ENCODE measurements at places on chromosomes 3 and 15.

DNA sequence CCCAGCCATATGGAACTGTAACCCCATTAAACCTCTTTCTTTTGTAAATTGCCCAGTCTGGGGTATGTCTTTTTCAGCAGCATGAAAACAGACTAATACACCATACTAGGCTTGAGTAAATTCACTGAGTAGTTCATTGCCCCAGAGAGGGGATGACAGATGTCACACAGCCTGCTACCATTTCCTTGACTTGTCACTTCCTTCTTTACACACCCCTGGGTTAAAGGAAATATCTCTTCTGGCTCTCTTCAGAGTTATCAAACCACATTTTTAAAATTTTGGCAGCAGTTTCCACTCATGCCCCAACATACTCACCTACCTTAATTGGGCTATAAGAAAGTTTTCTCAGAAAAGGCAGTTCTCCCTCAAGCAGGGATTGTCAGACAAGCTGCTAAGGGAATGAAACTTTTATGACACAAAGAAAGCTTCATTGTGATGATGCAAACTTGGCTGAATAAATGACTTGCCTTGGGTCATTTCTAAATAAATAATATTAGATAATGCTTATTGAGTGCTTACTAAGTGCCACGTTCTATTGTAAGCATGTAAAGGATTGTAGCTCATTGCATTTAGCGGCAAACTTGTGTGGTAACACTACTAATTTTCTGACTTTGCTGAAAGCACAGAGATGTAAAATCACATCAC is 68.0 kb upstream of the RBMS3 start:
- peak overlapping the region; percentile 17 for H3K27ac ChIP-seq
- DNase-seq = no peak
- no peak overlapping the region for H3K4me3 ChIP-seq
- peaks cover 4% of the 10 kb centered on the region for H3K4me1 ChIP-seq

DNA sequence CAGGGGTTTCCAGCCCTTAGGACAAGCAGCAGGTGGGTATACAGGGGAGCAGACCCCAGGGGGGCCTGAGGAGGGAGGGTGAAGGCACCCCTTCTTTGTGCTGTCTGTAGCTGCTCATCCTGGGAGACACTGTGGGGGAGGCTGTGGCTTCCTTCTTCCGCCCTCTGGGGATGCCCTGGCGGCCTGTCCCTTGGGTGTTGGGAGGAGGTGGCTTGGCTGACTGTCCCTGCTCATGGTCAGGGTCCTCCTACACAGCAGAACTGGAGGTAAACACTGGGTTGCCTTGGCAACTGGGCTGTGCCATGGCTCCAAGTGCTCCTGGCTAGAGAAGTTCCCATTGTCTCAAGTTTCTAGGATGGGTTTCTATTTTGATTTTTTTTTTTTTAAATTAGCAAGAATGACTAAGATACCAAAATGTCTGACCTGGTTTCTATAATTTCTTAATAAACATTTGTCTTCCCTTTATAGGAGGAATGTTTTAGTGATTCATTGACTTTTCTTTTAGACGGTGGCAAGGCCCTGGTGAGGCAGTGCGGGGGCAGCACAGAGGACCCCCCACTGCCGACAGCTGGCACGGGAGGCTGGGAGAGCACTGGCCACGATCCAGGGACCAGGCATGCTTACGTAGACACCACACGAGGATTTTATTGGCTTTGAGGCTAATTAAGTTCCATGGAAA is 12.4 kb downstream of the KLF13 start:
- peak; percentile 74 for DNase-seq
- H3K4me3 ChIP-seq = peak overlapping the region; percentile 20
- peaks cover 100% of the 10 kb centered on the region for H3K4me1 ChIP-seq
- H3K27me3 ChIP-seq = no peaks in the 10 kb centered on the region
- peak overlapping the region; percentile 71 for H3K27ac ChIP-seq

GRCh38 chr3:144549166-144549565 is 577.5 kb downstream of the DIPK2A start:
- no peaks in the 10 kb centered on the region for H3K36me3 ChIP-seq
- no peaks in the 10 kb centered on the region for H3K4me1 ChIP-seq
- no peaks in the 10 kb centered on the region for H3K27me3 ChIP-seq
- no peak for DNase-seq

GRCh38 chr3:113495035-113495434 is 19.9 kb downstream of the SPICE1 start:
- peak; percentile 52 for DNase-seq
- no peak overlapping the region for H3K4me3 ChIP-seq
- no peaks in the 10 kb centered on the region for H3K27me3 ChIP-seq
- H3K4me1 ChIP-seq = no peaks in the 10 kb centered on the region
- peaks cover 22% of the 10 kb centered on the region for H3K36me3 ChIP-seq

GRCh38 chr3:53065841-53066480 is 20.1 kb upstream of the SFMBT1 start:
- peaks cover 5% of the 10 kb centered on the region for H3K27me3 ChIP-seq
- H3K36me3 ChIP-seq = no peaks in the 10 kb centered on the region
- no peaks in the 10 kb centered on the region for H3K4me1 ChIP-seq
